ENCODE measurements at places on chromosomes 4 and X. TPM values are rescaled to one million over a fixed set of nuclear protein-coding genes. Genes with fewer than 3 reads are reported as not detected.

GRCh38 chrX:124250835-124251437, 81.5 kb upstream of the TEX13D start:
- DNase-seq: no peak

- DNase-seq: no peak
Observed at GRCh38 chr4:38769857-38770256, 12.9 kb downstream of the TLR10 start.

Gene MAGEA12
- 0.20 TPM for total RNA-seq

DNA sequence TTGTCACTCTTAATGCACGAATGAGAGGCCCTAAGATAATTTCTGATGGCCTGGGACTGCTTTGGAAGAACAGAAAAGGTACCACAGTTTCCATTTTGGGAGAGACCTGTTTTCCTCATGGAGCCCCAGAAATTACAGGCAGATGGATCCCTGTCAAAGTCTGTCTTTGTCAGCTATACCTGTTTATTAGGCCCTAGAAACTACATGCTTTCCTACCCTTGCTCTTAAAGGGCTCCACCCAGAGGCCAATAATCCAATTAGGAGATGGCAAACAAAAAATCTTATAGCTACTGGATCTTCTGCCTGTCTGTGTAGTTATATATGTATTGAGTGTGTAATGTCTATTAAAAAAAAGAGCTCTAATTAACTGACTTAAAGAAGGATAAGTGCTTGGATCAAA, 141.3 kb downstream of the NR3C2 start:
- DNase-seq: no peak

DNA sequence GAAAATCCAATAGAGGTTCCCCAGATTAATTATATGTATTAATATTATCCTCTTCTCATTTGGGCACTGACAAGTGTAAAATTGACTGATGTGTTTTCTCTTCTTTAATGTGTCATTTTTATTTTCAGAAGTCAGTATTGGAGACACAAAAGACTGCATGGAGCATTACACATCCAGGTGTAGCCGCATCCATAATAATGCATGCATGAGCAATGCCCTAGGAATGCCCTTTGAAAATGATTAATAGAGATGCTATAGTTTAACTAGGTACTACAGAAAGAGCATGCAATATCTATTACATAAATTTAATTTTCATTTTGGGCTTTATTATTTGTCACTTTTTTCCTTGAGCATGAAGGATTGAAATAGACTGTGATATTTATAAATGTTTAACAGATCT, 509.9 kb downstream of the SPOCK3 start:
- no peak for DNase-seq

GRCh38 chr4:140839888-140840790, 84.0 kb upstream of the TBC1D9 start:
- no peak for DNase-seq

All from colonic mucosa (tissue), 4 donors.